T-helper 1 cell treated with Interleukin-12 subunit alpha and Interleukin-12 subunit beta and Interleukin-4 antibody, amounts not matched to agents 30 ng/mL and 1 ng/mL, for 36 hours (primary cell): ENCODE measurements at places on chromosomes 3 and 15. TPM values are rescaled to one million over a fixed set of nuclear protein-coding genes. Genes with fewer than 3 reads are reported as not detected.

The ZNF80 gene
- 0.32 and 0.39 TPM in 2 replicates for total RNA-seq

The MGLL gene
- total RNA-seq, result 1.4 and 1.9 TPM in 2 replicates

The LDHAL6B gene
- not detected in 2 replicates for total RNA-seq

The AHSG gene
- not detected in 2 replicates for total RNA-seq

The TM4SF18 gene
- total RNA-seq, result not detected in 2 replicates

The GPR27 gene
- total RNA-seq, result 0.46 and 0.51 TPM in 2 replicates

The TLR9 gene
- 0.34 and 0.49 TPM in 2 replicates for total RNA-seq

The CFAP161 gene
- not detected in 2 replicates for total RNA-seq

The MME gene
- not detected in 2 replicates for total RNA-seq

The RASL12 gene
- not detected in 2 replicates for total RNA-seq

The ITIH3 gene
- total RNA-seq, result not detected in 2 replicates

The EPHB1 gene
- total RNA-seq, result 8.1 TPM in 2 replicates
